ENCODE measurements at places on chromosomes 7 and 10.

- DNase-seq, result no peak
These were observed 449.1 kb upstream of the ANKRD30A start for GRCh38 chr10:36676321-36676720.

DNA sequence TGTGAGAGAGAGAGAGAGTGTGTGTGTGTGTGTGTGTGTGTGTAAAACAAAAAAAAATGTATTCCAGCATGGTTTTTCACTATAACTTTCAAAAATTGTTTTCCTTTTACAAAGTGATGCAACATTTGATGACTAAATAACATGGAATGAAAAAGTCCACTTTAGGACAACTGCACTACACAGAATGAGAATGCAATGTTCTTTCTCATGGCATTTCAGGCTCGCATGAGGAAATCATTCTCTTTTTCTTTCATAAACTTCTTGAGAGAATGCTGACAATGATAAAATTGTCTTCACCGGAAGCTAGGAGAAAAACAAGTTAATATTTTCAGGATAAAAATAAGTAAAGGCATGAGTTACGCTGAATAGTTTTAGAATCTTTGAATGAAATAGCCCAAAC, 53.7 kb downstream of the SLC16A12 start:
- no peak for DNase-seq

- DNase-seq, result no peak
These were observed 680.2 kb upstream of the GHITM start for GRCh38 chr10:83459124-83459523.

GRCh38 chr10:102150970-102151773, 1.0 kb upstream of the NOLC1 start:
- no peak for DNase-seq

DNA sequence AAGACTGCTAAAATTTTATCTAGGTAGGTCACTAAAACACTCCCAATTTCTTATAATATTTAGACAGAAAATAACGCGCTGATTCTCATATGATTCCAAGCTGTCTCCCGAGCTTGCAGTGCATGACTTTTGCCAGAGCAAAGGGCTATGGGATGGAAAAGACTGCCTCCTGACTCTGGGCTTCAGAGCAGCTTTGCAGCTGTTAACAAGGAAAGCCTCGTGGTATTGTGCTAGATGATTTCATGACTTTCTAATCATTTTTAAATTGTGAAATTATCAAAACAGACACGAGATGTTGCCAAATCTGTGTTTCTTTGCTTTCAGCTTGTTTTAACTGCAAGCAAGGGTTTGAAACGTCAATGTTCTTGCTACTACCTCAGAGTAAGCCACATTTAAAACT, 238.3 kb downstream of the AGMO start:
- DNase-seq, result no peak

DNA sequence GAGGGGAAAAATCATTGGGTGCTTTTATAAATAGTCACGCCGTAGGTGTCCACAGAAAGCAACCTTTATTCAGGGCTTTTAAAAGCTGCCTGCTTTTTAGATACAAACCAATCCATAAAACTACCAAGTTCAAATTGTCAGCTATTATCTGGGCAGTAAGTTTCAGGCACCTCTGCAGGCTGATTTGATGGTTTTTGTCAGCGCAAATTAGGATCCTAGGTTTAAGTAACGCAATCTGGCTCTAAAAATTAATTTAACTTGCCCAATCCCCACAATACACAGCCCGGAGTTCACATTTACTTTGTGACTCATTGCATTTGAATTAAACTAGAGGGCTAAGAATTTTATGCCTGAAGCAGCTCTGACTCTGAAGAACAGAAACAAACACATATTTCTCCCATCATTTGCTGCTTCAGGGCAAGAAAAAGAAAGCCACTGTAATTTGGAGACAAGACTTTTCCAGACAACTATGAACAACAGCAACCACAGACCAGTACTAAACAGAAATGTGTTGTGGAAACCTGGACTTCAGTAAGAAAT, 43.3 kb downstream of the NRP1 start:
- no peak for DNase-seq

GRCh38 chr7:106552645-106553445, 108.1 kb downstream of the CCDC71L start:
- DNase-seq, result no peak

All from hematopoietic multipotent progenitor cell treated with erythropoietin and hydrocortisone succinate and interleukin-3 and kit ligand, for 15 days (in vitro differentiated cells).